ENCODE measurements at places on chromosomes 6 and 20.

DNA sequence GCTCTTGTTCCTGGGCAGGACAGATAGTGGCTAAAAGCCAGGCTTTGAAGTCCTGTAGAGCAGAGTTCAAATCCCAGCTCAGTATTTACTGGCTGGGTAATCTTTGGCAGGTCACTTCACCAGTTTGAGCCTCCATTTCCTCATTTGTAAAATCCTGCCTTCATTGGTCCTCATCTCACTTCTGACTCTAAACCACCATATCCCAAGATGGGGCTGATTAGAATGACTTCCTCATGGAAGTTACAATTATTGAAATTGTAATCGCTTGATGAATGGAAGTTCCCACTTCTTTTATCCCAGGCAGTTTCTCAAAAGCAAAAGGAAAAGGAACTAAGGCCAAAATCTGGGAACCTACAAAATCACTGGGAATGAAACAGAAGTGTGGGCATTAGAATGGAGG is 35.9 kb upstream of the B4GALT5 start:
- no peak for DNase-seq

DNA sequence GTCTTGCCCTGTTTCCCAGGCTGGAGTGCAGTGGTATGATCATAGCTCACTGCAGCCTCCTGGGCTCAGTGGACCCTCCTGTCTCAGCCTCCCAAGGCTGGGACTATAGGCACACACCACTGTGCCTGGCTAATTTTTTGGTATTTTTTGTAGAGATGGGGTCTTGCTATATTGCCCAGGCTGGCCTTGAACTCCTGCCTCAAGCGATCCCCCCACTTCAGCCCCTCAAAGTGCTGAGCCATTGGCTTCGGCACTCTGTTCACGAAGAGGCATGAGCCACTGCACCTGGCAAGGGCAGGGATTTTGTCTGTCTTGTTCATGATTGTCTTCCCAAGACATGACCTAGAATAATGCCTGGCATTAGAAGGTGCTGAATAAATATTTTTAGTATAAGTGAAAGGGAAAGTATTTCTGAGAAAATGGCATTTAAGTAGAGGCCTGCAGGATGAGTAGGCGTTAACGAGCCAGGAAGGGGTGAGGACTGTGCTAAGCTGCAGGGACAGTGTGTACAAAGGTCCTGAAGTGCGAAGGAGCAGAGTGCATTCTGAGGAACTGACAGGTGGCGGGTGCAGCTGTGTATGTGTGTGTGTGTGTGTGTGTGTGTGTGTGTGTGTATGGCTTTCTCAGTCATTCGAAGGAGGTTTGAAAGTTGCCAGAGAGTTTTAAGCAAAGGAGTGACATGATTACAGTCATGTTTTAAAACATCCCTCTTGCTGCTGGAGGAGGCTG is 43.0 kb downstream of the VEGFA start:
- DNase-seq: no peak

DNA sequence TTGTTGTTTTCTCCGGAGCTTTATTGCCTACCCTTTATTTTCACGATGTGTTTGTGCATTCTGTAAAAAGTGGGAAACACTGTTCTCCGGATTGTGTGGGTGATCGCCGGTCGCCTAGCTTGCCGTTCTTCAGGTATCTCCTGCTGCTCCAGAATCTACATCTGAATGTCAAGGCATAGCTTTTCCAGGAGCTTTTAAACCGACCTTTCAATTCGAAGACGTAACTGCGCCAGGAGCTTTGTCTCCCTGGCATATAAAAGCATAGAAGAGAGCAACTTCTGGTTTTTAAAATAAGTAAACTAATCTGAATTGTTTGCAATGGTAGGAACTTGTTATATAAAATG is 96.0 kb downstream of the HFE start:
- no peak for DNase-seq

DNA sequence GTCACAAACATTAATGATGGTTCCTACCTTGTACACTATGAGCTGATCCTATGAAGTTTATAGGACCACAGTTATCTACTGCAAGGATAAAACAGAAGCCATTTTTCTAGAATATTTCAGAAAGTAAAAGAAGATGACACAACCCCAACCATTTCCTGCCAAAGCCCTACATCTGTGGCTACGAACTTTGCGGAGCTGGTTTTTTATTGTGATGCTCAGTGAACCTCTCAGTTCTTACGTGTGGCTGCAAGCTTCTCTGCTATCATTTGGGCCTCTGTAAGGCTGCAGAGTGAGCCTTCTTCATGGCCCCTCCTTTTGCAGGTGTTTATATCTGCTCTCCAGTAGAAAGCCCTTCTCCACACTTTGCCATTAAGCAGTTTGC is 17.8 kb upstream of the TAGAP start:
- no peak for DNase-seq

- DNase-seq: no peak
Observed at GRCh38 chr6:12923644-12924235, 207.2 kb downstream of the PHACTR1 start.

DNA sequence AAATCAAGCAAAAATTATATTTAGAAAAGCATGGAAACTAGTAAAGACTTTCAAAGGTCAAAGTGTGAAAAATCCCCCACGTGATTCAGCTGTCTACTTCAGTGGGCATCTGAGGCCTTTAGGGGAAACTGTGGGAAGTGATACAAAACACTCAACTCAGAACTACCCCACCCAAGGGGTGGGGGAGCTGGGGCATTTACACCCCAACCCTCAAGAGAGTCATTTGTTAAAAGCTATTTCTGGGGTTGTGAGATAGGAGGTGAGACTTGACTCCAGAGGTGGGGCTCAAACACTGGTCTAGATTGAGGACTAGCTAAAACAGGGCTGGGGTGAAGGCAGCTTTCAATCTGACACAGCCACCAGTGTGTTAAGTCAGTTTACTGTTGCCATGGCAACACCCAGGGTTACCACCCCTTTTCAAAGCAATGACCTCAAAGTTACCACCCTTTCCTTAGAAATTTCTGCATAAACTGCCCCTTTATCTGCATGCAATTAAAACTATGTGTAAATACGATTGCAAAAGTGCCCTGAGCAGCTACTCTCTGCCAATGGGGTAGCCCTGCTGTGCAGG is 9.9 kb upstream of the GTSF1L start:
- no peak for DNase-seq

GRCh38 chr20:46121184-46121930 is 3.2 kb downstream of the CD40 start:
- DNase-seq: no peak

DNA sequence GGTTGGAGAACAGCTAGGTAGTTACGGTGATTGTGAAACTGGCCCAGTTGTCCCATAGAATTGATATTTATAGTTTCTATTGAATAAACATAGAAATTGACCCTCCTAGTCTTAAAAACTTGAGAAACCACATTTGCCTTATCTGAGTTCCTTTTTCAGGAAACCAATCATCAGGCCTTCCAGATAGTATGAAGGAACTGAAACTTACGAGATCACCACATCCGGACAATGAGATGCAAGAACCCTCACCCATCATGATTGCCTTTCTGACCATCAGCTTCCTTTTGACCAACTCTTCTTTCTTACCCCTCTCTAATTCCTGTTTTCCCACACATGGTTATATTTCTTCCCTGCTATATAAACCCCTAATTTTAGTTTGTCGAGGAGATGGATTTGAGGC is 21.8 kb downstream of the SLC35F1 start:
- DNase-seq: no peak

Measured in astrocyte of the spinal cord (primary cell).